ENCODE measurements at places on chromosomes 7 and 10.

GRCh38 chr7:116339564-116339963, 129.2 kb downstream of the TES start:
- DNase-seq, result no peak

- no peak for DNase-seq
Observed at GRCh38 chr7:155724327-155725005, 80.0 kb downstream of the RBM33 start.

- no peak for DNase-seq
Observed at GRCh38 chr7:27099453-27100370, 2.8 kb downstream of the HOXA2 start.

- no peak for DNase-seq
Observed at GRCh38 chr10:129896860-129897200, 67.2 kb downstream of the EBF3 start.

DNA sequence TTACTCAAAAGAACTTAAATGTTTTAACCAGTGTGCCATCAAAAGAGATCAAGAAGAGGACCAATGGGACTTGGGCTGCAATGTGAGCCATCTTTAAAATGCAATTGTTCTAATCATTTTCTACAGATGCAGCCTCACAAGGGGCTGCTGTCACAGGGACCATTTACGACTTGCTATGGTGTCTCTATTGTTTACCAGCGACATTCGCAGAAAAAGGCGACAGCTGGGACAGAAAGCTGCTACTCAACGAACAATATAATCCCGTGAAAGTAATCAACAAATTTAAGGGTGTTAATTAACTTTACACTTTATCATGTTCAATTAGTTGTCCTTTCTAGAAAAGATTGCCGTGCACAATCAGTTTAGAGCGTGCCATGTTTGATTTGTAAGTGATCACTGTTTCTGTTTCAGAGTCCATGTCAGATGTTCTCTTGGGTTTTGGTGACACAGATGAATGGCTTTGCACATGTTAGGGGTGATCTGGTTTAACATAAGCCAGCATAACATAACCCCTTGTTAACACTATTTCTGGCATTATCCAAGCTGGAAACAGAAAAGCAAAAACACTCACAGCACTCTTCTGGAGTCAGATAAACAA, 110.8 kb downstream of the HIBADH start:
- DNase-seq, result peak; percentile 3

GRCh38 chr7:116511552-116512519, 12.3 kb downstream of the CAV2 start:
- peak; percentile 44 for DNase-seq

DNA sequence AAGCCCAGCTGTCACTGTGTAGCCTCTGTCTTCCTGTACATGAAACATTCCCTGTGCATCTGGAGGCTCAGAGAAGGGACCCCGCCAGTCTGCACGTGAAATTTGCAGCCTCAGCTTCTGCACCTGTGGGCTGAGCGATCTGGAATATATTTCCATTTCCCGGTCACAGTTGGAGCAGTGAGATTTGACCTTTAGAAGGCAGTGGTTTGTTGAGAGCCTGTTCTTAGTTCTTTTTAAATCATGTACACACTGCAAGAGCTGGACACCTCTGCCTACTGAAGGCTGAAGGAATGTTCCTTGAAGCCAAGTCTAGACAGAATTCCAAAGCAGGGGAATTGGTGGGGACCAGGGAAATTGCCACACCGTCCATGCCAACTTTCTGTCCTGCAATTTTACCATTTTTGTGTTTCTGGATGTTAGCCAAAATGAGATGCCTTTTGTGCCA, 706.6 kb downstream of the INHBA start:
- no peak for DNase-seq

- no peak for DNase-seq
Observed at GRCh38 chr10:70615784-70616522, 13.4 kb upstream of the PRF1 start.

- no peak for DNase-seq
Observed at GRCh38 chr10:11899067-11899876, 76.1 kb downstream of the PROSER2 start.

DNA sequence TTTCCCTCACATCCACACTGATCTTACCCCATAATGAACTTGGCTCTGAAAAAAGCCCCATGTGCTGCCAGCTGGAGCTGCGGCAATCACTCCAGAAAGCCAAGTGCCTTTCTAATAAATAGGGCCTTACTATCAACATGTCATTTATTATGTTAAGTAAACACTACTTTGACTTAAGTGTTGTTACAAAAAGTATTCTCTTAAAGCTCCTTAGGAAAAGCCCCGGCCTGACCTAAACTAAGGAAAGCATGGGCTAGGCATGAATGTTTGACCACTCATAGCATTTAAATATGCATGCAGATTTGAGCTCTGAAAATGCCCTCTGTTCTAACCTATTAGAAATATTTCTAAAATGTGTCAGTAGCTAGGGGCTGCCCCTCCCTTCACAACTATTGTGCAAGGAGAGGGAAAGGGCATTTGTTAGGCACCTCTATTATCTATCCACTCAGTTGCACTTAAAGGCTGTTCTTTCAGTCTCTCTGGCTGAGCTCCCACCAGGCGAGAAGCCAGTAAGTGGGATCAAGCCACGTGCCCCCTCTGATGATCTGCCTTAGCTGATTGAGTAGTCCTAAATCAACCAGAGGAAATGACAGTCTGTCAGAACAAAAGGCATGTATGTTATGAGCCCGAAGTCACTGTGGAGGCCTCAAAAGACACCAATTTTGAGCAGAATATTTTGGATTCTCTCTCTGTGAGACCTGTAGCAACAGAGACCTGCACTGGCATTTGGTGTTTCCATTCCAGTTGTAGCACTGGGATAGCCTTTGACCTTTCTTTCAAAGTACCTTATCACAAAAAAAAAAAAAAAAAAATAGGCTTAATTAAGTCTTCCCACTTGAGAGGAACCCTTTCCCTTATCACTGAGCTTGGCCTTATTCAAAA, 77.1 kb downstream of the ITGB8 start:
- DNase-seq, result peak; percentile 93

GRCh38 chr10:45444976-45445898, 71.2 kb downstream of the ALOX5 start:
- DNase-seq, result no peak

- DNase-seq, result no peak
Observed at GRCh38 chr10:93711891-93712290, 9.5 kb upstream of the FRA10AC1 start.

GRCh38 chr7:113796557-113796956, 122.3 kb downstream of the PPP1R3A start:
- DNase-seq, result no peak

DNA sequence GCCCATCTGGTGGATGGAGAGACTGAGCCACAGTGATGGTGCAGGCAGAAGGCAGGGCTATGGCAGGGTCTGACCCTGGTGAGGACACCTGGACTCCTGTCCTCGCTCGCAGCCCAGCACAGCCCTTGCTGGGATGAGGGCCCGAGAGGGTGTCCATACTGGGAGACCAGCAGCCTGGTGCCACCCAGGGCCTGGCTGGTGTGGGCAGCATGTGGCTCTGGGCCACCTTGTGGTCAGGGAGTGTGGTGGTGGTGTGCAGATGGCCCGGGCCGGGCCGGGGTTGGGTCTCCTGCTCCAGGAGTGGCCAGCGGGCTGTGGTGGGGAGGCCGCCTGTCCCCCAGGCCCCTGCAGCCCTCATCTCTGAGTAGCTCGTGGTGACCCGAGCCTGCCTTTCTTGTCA, 14.9 kb downstream of the ADCY1 start:
- DNase-seq, result no peak
